ENCODE measurements at places on chromosomes 1 and 21.

- no peak for DNase-seq
Observed at GRCh38 chr1:116997066-116997465, 4.5 kb upstream of the CD101 start.

DNA sequence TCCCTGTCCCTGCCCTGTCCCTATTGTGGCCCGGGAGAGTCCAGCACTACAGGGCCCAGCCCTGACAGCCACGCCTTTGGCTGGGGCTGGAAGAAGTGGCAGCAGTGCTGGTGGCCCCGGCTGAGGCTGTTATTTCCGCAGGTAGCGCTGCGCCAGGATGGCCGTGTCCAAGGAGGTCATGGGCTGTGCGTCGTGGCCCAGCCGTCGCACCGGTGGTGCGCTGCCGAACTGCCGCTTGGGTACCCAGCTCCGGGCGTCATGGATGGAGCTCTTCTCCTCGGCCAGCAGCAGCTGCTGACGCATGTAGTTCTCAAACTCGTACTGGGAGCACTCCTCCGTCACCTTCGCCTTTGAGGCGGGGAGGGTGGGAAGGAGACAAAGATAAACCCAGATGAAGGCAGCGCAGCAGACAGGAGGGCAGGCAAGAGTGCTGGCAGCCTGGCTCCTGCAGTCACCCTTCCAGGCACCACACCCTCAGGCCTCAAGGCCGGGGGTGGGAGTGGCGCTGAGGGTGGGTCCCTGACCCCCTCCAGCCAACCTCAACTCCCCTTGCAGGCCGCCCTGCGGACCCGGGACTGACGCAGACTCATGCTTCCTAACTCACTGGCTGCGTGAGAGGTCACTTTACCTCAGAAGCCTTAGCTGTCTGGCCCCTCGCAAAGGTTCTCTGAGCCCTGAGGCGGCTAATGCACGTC lies 18.3 kb upstream of the EVA1B start:
- DNase-seq, result no peak

DNA sequence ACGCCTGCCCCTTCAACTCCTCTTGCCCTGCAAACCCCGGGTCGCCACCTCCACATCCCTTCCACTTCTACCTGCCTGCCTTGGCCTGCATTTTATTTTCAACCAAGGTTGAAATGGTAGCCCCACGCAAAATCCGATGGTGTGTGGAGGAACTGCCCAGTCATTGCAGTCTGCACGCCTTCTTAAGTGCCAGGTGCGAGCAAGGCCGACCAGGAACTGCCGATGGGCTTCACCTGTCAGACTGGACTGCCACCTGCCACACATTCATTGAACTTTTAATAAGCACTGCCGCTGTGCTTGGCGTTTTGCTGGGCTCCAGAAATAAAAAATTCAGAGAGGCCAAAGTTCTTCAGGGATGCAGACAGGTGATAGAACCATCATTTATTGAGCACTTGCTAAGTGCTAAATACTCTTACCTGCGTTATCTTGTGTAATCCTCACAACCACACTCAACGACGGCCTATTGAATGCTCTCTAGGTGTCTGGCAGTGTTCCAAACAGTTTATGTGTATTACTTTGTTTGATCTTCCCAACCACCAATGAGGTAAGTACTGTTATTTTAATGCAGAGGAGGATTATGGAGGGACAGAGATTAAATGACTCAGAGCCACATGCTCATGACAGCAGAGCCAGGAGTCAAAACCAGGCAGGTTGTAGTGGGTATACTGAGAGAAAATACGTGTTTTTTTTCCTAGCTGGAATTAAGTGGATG lies 36.2 kb downstream of the CACHD1 start:
- DNase-seq, result peak; percentile 26

GRCh38 chr21:20999659-21000058 lies 1.4 kb downstream of the NCAM2 start:
- peak; percentile 31 for DNase-seq
